ENCODE measurements at places on chromosomes 3 and 15.
A peak's percentile ranks its signal among the peaks of the same experiment; 100 is the strongest.

DNA sequence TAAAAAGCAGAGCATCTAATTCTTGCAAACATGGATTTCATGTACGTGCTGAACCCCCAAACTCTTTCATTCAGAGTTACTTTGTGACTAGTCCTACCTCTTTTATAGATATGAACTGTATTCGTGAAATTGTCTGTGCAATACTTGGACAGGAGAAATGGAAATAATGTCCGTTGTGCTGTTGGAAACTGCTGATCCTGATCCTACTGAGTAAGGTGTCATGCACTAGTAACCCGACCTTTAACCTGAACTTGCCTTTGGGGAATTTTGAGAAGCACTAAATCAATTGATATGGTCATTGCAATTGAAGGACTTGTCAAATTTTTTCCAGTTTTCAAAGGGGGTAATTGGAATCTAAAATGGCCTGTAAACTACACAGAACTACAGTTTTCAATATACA is 856.4 kb downstream of the ROBO1 start:
- no peak for DNase-seq

- no peak for DNase-seq
These were observed 84.8 kb upstream of the KLHL25 start for GRCh38 chr15:85879334-85880163.

DNA sequence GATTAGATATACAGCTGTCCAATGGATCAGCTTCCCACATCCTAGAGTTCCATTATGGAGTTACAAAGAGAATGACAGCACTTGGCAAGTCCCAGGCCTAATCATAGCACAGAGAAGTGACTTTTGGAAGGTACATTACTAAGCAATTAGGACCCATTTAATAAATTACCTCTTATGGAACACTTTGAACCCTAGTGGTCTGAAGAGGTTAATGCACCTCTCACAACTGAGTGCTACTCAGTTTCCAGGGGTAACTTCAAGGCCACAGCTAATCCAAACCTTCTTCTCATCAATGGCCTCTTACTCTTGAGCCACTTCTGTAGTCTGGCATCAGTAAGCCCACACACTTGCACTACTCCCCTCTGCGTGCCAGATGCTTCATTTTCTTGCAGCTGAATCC is 34.9 kb upstream of the MEIS2 start:
- no peak for DNase-seq

GRCh38 chr15:95226835-95227234 is 995.5 kb downstream of the MCTP2 start:
- DNase-seq, result no peak

- DNase-seq, result no peak
These were observed 110.6 kb downstream of the THSD4 start for GRCh38 chr15:71225851-71226250.

DNA sequence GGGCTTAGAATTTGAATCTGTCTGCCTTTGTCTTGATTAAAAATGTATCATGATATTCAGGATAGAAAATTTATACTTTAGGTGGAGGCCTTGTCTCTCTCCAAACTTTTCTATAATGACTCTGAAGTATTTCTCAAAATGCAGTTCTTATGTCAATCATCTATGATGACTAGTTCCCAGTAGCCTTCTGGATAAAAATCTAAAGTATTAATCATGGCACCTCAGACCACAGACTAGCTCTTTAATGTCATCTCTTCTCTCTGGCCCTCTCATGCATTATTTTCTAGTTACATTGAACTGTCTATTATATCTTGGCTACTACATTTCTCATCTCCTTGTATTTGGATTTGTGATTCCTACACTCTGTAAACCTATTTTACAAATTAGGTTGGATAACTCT is 96.9 kb downstream of the ZPLD1 start:
- no peak for DNase-seq

GRCh38 chr3:194087995-194088855 is 47.7 kb upstream of the HES1 start:
- DNase-seq, result no peak

- DNase-seq, result no peak
These were observed 1.1 kb upstream of the GYG1 start for GRCh38 chr3:148990236-148990635.

DNA sequence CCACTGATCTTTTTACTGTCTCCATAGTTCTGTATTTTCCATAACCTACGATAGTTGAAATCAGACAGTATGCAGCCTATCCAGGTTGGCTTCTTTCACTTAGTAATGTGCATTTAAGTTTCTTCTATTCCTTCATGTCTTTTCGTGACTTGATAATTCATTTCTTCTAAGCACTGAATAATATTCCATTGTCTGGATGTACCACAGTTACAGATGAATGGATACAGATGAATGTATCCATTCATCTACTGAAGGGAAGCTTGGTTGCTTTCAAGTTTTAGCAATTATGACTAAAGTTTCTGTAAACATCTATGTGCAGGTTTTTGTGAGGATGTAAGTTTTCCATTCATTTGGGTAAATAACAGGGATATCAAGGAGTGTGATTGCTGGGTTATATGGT is 124.8 kb downstream of the NSUN3 start:
- no peak for DNase-seq

- DNase-seq, result no peak
These were observed 84.4 kb downstream of the SEMA5B start for GRCh38 chr3:122942937-122943827.

DNA sequence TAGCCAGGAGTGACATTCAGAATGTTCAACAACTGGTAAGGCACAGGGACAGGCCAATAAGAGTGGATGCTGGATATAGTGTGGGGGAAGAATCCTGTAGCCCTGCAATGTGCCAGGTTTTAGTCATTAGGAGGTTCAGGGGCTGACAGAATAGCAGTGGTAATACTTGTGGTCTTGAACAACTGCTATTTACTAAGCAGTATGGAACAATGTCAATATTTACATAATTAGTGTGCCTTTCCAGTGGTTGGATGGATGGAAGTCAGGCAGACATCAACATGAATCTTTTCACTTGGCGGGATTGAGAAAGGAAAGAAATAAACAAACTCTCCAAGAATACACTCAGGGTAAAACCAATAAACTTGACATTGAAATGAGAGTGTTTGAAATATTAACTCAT is 55.1 kb downstream of the OTOL1 start:
- no peak for DNase-seq

DNA sequence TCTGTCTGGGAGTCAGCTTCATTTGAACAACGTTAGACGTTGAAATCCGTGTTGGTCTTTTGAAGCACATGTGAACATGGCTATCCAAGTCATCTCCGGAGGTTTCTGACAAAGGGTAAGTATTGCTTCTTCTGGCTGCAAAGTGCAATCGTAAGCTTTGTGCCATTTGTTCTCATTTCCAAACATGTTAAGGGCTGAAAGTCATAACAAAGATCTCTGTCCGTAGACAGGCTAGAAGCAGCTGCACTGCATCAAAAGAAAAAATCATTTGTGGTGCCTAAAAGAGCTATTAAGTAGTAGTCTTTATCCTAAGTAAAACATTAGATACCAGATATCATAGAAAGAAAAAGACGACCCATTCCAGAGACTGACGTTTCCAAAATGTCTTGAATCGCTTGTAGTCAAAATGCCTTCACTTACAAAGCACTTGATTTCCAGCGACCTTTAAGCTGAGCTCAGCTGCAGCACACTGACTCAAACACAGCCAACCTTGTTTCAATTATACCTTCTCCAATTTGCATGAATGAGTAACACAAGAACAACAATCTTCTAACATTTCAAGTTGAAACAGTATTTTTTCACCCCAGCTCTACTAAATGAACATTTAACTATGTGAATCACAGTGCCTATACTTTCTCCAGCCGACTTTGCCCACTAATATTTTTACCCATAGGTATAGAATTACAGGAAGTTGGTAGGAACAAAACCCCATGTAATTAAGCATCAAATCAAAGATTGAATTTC is 76.6 kb downstream of the NEDD4 start:
- DNase-seq, result no peak

- no peak for DNase-seq
These were observed 306.4 kb downstream of the MAGI1 start for GRCh38 chr3:65732051-65732935.

DNA sequence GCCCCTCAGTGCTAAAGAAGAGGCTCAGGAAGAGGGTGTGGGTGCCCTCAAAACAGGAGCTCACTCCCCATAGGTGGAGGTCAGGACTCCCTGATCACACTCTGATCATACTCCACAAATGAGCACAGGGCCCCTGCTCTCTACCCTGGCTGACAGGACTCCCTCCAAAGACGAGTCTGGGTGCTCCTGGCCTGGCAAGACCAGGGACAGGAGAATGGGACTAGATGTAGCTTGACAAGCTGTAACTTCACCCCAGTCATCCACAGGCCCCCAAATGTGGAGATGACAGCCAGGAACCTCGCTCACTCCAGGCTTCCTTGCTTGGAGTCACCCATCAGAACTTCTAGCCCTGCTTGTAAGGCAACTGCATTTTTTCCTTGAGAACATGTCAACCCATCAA is 11.1 kb downstream of the SCN5A start:
- no peak for DNase-seq

GRCh38 chr3:185537369-185537970 is 14.9 kb downstream of the LIPH start:
- DNase-seq, result peak; percentile 12

DNA sequence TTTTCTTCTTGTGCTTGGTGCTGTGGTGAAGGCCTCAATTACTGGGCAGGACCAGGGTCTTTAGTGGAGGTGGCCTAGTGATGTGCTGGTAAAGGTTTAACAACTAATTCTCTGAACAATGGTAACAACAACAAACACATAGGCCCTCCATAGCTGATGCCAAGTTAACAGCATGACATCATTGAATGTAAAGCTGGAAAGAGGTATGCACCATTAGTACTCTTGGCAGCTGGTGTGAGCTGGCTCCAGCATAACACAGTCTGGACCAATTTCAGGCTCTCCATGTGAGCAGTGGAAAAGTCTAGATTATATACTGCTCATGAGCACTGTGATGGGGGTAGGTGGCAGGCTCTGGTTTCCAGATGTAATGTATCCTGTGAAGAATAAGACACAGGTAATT is 61.8 kb downstream of the SLC7A14 start:
- no peak for DNase-seq

GRCh38 chr15:65517866-65518207 is 348 bp upstream of the DPP8 start:
- no peak for DNase-seq

DNA sequence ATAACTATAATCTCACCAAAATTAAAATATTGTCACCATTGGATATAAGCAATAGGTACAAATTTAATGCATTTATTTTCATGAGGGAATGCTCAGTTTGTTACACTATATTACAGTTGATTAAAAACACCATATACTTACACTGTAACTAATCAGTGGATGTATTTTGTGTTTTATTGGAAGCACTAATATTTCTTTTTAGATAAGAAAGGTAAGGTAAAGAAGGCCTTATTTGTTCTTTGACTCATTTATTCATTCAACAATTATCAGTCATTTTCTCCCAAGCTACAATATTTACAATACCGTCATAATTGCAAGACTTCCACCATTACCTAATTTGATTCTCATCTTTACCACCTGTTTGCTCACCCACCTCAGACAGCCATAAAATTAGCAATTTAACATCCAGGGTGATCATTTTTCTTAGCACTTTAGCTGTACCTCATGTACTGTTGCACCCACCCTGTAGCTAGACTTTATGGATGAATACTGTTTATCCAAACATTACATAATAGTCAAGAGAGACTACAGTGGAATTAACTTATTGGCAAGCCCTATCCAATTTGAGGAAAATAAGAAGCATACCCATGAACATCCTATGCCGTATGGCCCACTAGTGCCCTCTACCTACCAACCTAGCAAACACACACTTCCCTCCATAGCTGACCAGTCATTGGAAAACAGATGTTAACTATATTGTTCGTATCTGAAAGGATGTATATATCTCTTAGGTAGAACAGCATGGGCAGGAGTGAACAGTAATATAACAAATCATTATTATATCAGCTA is 229.6 kb downstream of the BBX start:
- DNase-seq, result no peak

DNA sequence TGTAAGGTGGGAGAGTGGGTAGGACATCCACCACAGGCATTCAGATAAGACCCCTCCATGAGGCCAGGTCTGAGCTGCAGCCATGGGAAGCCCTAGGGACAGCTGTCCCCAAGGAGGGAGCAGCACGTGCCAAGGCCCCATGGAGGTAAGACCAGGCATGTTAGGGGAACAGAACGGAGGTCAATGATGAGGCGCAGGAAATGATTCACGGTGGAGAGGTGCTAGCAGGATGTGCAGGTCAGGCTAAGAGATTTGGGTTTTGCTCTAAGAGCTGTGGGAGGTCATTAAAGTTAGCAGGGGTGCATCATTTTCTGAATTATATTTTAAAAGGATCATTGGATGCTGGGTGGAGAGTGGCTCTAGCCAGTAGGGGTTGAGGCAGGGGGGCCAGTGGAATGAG is 66.4 kb upstream of the SNRPA1 start:
- no peak for DNase-seq

GRCh38 chr3:51279448-51279847 is 105.6 kb upstream of the MANF start:
- no peak for DNase-seq

GRCh38 chr15:73751899-73752805 is 999 bp downstream of the INSYN1 start:
- no peak for DNase-seq

GRCh38 chr15:48928877-48929538 is 34.7 kb downstream of the SHC4 start:
- peak; percentile 48 for DNase-seq

DNA sequence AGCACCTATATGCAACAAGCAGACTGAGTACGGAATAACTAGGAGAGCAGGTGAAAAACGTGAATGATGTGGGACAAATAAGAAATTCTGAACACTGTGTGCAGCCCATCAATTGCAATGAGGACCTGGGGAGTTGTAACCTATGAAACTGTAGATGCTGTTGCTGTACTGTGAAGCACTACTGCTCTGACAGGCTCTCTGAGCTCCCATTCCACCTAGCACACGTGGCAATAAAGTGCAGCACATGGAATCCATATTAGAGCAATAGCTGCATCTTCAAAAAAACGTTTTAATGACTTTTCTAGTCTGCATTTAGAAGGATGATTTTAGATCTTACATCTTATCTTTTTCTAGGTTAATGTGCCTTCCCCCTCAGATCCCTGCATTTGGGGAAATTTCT is 748.7 kb upstream of the GOLIM4 start:
- no peak for DNase-seq
